Epithelial cell of proximal tubule (primary cell): ENCODE measurements at places on chromosomes 5 and 9.

DNA sequence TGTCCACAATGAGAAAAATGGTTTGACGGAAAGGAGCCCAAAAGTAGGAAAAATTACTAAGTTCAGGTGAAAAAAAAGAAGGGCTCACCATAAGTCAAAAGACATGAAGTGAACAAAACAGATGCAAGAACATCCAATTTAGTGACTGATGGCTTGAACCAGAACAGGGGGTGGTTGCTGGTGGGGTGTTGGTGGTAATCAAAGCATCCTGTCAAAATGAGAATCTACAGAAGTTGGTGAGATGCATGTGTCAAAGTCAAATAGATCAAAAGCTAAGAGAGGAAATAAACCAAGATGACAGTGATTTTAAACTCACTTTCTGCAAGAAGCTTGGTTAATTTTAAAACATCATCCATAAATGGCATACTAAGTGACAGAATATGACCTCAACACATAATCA, 117.4 kb downstream of the MLLT3 start:
- DNase-seq = no peak

- DNase-seq = no peak
Measured at GRCh38 chr9:130323051-130323745, 57.6 kb downstream of the HMCN2 start.

DNA sequence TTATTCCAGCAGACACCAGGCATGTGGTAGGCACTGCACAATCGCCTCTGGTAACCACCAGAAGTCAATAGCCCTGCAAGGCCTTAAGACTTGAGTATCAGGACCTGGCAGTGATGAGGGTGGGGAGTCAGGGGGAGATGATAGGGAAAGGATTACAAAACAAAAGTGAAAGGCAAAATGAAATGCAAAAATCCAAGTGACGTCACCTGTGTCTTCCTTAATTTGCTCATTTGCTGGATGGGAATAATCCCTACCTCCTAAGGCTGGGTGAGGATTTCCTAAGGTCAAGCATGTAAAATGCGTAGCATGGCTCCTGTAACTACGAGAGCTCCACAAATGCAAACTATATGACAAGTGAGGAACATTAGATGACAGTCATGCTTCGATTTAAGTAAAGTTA, 58.4 kb downstream of the FOXI1 start:
- no peak for DNase-seq

- no peak for DNase-seq
Measured at GRCh38 chr5:97297063-97297703, 114.1 kb upstream of the RIOK2 start.

GRCh38 chr5:72138943-72139521, 31.8 kb downstream of the MAP1B start:
- no peak for DNase-seq

GRCh38 chr9:7546261-7546660, 253.3 kb downstream of the DMAC1 start:
- no peak for DNase-seq

- DNase-seq = no peak
Measured at GRCh38 chr9:116843863-116844620, 156.9 kb downstream of the TRIM32 start.

DNA sequence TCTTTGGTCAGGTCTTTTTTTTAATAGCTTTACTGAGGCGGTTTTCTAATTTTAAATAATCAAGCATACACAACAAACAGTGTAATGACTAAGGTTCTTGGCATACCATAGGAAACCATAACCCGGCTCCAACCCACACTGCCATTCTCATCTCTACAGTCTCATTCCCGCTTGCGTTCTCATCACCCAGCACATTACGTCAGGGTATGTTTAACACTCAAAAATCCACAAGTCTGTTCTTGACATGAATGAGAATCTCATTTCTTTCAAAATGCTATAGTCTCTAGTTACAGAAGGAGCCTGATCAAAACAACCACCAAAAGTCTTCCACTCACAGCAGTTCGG, 505 bp downstream of the C5orf34 start:
- DNase-seq = peak; percentile 25

GRCh38 chr9:104784098-104784497, 20.2 kb downstream of the NIPSNAP3B start:
- DNase-seq = no peak

- DNase-seq = no peak
Measured at GRCh38 chr5:31995006-31995405, 179.1 kb downstream of the GOLPH3 start.

DNA sequence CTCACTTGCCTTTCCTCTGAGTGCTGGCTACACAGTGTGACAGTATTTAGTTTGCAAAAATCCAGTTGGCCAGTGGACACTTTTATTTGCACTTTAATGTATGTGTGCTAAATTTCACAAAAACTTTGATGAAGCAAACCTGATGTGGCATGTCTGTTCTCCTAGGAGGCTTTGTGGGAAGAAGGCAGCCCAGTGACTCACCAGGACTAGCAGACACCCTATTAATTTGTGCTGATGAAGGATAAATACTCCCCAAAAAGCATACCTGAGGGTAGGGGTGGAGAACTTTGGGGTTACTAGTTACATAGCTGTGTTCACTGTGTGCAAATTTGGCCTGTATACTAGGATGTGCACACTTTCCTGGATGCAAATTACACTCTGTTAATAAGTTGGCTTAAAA, 39.3 kb upstream of the IPPK start:
- no peak for DNase-seq

GRCh38 chr5:128216860-128217531, 133.4 kb downstream of the SLC12A2 start:
- peak; percentile 91 for DNase-seq

DNA sequence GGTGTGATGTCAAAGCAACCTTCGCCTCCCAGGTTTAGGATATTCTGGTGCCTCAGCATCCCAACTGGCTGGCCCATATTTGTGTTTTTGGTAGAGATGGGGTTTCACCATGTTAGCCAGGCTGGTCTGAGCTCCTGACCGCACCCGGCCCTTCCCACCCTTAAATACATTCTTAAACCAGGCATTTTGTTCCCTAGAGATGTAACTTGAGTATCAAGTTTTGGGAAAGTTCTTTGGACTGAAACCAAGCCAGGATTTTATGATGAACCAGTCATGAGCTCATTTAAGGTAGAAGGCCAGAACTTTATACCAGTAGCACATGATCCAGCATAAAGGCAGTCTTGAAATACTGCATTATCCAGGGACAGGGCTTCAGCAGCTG, 3.5 kb downstream of the RPL7A start:
- DNase-seq = no peak

DNA sequence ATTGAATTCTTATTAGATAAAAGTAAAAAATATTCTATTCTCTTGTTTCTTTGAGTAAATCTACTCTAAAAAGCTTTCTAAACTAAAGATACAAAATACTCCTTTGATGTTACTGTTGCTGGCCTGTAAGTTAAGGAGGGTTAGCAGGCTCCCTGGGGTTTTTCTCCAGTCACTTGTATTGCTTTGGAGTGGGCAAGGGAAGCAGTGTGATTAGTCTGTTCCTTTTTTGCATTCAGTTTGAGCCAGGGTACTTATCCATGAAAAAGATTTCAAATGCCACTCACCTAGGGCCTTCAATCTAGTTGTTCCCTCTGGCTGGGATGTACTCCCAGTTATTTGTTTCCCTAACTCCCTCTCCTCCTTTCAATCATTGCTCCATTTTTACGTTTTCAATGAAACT, 256.2 kb upstream of the SMC2 start:
- DNase-seq = no peak

GRCh38 chr5:55530669-55531068, 4.1 kb downstream of the PLPP1 start:
- DNase-seq = no peak

DNA sequence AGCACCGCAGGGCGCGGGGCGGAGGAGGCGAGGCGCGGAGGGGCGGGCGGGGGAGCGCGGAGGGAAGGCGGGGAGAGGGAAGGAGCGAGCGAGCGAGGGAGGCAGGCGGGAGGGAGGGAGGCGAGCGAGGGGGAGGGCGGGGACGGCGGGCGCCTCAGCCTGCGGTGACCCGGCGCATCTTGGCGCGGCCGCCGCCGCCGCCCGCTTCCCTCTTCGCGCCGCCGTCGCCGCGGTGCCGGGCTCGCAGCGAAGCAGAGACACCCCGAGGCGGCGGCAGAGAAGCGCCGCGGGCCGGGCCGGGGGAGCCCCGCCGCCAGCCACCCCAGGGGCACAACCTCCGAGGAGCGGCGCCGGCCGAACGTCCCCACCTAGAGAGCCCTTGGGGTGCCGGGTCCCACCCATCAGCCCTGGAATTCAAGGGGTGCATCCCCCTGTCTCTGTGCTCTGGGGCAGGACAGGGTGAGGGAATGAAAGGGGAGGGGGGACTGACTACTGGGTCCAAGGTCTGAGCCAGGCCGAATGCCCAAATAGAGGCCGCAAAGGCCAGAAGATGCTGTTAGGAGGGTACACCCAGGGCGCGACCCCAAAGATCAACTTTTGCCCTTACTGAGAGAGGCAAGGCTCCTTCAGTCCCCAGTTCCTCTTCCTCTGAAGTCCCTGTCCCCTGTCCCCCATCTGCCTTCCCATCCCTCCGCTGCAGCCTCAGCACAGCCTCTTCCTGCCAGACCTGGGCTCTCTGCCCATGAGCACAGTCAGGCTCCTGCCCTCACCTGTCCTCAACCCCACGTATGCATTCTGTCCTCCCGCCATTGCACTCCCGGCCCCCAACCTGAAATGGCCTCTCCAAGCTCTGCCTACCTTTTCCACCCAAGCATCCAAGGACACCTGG, at the start of gene ADAMTS2:
ADAMTS2 (minus strand) TSS at position 29 of the 889 bp plus-strand sequence. CDS start 133 bp downstream, outside the sequence.
- DNase-seq = no peak

GRCh38 chr9:108095496-108095895, 605.9 kb upstream of the KLF4 start:
- no peak for DNase-seq

DNA sequence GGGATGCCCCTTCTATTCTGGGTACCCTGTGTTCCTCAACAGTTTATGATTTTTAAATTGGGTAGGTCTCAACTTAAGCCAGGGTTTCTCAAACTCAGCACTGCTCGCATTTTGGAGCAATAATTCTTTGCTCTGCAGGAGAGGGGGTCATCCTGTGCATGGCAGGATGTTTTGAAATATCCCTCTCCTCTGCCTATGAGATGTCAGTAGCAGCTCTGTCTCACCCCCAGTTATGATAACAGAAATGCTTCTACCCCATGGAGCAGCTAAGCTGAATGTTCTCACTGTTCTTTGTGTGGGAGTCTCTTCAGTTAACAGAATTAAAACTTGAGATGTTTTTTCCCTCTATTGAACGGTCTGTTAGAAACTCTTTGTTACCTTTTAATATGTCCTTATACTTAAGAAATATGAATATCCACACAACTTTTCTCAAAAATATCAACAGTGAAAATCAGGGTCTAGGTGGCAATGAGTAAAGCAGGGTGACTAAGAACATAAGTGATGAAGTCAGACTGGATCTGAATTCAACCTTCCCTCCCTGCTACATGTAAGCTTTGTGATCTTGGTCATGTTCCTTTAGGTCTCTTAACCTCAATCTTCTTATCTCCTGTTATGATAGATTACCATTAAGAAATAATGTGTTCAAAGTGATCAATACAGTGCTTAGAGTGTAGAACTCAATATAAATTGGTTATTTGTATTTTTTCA, 89.0 kb downstream of the CAMK4 start:
- DNase-seq = no peak

GRCh38 chr5:105617436-105618215, 2053.1 kb downstream of the EFNA5 start:
- no peak for DNase-seq

GRCh38 chr5:995318-995717, 13.3 kb upstream of the NKD2 start:
- DNase-seq = no peak

- peak; percentile 97 for DNase-seq
Measured at GRCh38 chr9:16247188-16247875, 623.1 kb downstream of the BNC2 start.

DNA sequence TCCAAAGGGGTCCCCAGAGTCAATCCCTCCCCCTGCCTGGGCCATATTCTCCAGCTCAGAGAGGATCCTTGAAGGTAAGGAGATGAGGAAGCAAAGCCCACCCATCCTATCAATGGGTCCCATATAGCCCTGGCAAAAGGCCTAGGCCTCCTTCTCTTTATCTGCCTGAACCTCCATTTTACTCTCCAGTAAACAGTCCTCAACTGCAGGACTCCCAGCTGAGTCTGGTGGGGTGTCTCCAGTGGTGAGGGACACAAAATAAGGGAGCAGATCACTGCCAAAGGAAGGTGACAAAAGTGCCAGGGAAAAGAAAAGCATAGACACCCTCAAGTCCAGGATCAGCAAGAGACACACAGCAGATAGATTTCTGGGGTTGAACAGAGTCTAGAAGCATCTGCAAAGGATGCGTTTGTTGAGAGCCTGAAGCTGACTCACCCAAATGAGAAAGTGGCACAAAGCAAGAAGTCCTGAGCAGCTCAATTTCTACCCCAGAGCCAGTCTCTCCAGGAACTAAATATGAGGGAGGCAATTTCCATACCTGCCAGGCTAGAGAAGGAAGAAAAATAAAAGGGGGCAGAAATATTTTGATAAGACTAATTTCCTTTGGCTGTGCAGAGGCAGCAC, 2.7 kb upstream of the EBF1 start:
- DNase-seq = no peak

DNA sequence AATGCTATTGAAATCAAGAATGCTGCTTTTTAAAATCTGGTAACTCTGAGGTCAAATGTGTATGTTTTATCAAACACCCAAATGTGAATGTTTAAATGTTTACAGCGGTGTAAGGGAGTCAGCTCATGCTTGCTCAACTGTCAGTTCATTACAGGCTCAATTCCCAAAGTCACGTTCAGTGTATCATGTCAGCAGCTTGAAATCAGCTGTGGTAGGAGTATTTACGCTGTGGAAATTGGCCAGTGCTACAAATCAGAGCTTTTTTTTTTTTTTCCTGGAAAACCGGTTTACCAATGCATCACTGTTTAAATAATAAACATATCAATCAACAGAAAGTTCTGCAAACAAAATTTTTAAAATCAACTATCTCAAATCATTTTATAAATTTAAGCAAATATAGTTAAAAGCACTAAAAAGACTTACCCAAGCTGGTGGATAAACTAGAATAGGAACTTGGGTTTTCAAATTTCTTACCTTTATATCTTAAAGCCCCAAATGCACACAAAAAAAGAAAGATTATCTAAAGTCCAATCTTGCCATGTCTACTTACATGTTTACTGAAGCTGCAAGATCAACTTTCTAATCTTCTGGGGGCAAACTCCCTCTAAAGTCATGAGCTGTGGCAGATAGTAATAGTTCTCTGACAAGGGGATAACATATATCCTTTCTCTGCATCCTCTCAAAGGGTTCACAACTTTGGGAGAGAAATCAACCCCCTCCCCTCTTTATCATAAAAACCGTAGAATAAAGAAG, 57.6 kb upstream of the GRAMD2B start:
- no peak for DNase-seq

GRCh38 chr9:4038182-4038723, 261.6 kb downstream of the GLIS3 start:
- DNase-seq = no peak

DNA sequence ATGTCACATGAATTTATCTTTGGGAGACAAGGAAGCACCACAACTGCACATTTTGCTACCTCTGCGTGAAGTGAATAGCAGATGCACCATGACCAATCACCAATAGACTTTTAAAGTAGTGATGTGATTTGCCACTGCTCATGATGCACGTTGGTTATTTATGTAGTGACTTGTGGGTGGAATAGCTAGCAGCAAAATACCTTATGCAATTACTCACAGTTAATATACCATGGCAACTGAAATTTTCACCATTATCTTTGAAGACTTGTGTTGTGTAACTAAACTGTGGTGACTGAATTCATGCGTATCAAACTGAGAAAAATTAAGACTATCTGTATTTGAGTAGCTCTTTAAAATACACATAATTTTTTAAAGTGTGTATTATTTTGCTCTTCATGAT, 46.2 kb upstream of the TUSC1 start:
- DNase-seq = no peak
